ENCODE measurements at places on chromosomes 6 and 20.

- DNase-seq, result no peak
Observed at GRCh38 chr6:89843070-89843469, 13.4 kb downstream of the CASP8AP2 start.

GRCh38 chr6:159038914-159039884, 5.6 kb downstream of the TAGAP start:
- DNase-seq, result no peak

DNA sequence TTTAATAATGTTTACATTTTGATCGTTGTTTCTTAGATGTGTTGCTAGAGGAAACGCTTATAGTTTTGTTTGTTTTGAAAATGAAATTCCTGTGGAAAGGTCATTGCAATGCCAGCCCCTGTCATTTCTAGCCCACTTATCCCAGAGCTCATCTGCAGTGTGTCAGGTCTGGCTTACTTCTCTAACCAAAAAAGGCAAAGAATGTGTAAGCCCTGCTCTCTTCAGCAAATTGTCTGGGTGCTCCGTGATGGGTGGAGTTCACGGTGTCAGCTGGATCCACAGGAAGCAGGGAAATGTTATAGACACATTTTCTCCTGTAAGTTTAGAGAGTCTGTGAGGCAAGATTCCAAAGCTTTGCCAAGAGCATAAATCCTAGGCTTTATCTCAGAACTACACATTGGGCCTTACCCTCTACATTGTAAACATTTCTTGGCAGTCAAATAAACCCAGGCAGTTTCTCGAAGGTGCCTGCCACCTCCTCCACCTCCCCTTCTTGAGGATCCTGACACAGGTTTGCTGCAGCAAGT, 50.9 kb downstream of the RPRD1B start:
- DNase-seq, result no peak

- DNase-seq, result no peak
Observed at GRCh38 chr20:20012541-20012940, 4.6 kb upstream of the NAA20 start.

- DNase-seq, result no peak
Observed at GRCh38 chr6:35149891-35150566, 8.9 kb upstream of the TCP11 start.

DNA sequence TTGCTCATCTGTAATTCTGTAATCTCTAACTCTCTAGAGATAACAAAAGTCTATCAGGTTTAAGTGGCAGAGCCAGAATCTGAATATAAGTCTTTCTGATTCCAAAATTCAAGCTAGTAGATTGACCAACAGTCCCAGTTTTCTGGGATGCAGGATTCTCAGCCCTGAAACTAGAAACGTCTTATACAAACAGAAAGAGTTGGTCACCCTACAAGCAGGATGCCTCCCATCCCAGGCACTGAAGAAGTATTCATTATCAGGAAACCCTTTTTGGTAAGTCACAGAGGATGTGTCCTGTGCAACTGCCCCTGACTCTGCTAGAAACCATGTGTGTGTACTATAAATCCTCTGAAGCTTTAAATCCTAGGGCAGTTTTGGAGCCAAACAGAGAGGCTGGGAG, 135.0 kb downstream of the CARMIL1 start:
- DNase-seq, result no peak

- no peak for DNase-seq
Observed at GRCh38 chr6:136982928-136983327, 60.8 kb downstream of the SLC35D3 start.

- DNase-seq, result no peak
Observed at GRCh38 chr6:42925248-42925857, 3.9 kb upstream of the CNPY3 start.

DNA sequence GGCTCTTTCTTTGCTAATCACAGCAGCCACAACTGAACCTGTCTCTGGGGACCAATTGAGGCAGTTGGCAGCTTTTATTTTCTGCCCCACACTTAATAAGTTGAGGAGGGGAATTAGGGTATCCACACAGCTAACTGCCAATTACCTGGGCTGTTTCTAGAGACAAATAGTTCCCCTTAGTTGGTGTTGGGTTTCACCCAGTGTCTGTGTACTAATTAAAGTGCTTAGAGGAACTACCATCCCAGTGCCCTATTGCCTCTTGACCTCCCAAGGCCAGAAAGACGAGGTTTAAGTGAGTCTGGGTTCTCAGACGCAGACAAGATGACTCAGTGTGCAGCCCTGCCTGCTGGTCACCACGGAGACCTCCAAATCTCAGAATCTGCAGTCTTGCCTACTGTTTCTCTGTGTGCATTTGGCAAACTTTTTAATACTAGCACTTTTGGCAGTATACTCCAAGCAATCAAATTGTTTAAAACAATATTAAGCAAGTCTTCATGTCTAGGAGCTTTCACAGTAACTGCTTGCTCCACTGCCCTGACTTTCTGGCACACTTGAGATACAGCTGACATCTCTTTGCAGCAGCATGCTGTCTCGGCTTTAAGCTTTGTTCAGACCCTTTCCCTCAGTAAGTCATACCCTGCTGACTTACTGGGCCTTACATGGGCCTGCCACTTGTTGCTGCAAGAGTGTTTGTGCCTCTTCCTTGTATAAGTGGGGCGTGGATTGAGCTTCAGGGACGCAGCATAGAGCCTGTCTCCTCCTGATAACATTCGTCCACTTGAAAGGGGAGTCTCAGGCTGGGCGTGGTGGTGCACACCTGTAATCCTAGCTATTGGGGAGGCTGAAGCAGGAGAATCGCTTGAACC, 31.9 kb downstream of the STK35 start:
- DNase-seq, result no peak

DNA sequence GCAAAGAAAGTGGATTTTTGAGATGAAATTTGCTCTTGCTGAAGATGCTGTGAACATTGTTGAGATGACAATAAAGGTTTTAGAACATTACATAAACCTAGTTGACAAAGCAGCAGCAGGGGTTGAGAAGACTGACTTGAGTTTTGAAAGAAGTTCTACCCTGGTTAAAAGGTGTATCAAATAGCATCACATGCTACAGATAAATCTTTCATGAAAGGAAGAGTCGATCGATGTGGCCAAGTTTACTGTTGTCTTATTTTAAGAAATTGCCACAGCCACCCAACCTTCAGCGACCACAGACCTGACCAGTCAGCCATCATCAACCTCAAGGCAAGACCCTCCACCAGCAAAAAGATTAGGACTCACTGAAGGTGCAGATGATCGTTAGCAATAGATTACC, 155.3 kb downstream of the HS3ST5 start:
- DNase-seq, result no peak

DNA sequence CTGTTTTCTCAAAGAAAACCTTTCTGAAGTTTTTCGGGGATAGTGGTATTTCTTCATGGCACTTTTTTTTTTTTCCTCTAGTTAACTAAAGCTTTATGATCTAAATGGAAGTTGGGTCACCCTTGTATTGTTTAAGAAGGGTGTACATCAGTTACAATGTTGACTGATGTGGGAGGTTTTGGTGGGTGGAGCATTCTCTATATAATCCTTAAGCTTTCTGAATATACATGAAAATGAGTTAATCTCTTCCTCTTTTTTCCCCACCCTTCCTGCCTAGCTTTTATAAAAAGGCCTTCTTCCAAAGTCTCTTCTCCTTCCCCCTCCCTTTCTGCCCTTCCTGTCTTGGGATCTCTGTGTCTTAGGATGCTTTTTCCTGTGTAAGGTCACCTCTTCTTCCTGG, 47.2 kb downstream of the DHX35 start:
- DNase-seq, result no peak

- DNase-seq, result no peak
Observed at GRCh38 chr6:18654821-18655220, 267.7 kb downstream of the RNF144B start.

DNA sequence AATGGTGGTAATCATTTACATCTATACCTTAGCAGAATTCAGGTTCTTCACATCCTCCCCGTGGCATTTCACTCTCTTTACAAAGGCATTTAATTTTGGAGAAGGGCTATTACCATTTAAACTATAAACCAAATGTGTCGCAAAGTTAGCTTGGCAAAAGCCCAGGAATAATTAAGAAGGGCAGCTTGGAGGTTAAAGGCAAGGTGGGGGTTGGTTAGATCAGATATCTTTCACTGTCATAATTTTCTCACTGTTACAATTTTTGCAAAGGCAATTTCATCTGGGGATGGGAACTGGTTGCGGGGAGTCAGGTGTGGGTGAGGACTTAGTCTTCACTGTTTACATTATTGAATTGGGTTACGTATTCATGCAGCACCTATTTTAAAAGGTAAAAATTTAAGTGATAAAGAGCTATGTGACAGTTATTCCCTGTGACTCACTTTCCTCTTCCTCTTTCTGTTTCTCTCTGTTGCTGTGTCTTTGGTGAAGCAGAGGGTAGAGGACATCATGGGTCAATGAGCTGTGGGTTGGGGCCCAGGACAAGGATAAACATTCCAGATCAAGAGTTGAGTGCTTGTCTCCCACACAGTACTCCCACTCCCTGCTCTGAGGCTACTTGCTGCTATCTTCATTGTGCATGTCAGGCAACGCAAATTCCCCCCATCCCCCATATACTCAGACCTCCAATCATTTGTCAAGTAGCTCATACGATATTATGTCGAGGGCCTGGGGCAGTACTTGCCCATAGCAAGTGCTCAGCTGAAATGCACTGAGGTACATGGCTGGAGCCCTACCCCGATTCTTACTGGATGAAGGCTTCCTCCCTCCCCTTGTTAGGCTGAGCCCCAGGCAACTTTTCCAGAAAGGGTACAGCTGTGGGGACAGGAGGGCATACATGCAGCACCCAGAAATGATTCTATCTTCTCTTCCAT, 223.1 kb upstream of the MYLIP start:
- DNase-seq, result no peak

- peak; percentile 15 for DNase-seq
Observed at GRCh38 chr20:57999465-58000111, 228.9 kb downstream of the ANKRD60 start.

DNA sequence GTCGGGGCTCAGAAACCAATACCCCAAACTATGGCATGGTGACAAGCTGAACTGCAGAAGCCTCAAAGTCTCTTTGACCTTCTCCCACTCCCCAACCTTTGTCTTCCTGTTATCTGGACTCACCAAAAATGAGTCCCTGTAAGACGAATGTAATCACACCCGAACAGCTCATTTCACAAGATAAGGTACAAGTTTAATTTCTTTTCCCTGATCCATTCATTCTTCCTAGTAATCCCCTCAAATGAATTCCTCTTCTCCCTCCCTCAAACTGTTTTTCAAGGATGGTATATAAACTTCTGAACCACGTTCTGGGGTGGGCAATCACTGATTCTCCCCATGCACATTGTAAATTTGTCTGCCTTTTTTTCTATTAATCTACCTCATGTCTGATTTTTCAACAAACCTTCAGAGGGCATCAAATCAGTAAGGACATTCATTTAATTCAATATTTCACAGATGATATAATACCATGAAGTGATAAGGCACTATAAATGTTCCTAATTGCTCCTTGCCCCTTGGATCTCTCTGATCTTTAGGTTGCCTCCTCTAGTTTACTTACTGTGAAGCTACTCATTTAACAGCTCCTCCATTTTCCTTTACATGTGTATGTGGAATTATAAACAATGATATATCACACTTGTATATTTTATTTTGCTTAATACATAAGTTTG, 77.2 kb downstream of the OR2B2 start:
- no peak for DNase-seq

DNA sequence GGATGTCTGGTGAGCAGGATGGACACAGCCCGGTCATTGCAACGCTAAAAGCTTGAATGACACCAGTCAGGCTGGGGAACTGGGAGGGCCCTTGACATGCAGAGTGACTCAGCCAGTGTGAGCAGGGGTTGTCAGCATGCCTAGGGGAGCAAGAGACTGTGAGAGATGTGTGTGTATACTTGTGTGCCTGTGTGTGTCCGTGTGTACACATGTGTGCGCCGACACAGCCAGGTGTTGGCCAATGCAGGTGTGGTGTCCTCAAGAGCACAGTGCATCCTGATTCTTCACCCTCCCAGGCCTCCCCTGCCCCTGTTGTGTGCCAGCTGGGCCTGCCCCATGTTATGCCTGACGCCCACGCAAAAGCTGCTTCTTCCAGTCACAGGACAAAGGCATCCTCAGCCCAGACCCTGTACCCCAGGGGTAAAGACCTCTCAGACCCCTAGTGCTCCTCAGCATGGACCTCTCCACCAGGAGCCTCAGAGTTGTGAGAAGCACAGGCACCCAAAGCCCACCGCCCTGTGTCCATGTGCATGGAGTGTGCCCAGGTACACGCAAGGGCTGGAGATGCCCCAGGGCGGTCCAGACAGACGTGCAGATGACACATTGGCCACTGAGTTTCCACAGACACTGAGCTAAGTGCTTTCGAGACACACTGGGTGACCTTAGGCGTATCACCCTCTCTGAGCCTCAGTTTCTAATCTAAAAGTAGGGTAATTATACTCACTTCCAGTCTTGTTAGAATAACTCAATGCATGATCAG, 16.6 kb downstream of the NRSN2 start:
- DNase-seq, result no peak

DNA sequence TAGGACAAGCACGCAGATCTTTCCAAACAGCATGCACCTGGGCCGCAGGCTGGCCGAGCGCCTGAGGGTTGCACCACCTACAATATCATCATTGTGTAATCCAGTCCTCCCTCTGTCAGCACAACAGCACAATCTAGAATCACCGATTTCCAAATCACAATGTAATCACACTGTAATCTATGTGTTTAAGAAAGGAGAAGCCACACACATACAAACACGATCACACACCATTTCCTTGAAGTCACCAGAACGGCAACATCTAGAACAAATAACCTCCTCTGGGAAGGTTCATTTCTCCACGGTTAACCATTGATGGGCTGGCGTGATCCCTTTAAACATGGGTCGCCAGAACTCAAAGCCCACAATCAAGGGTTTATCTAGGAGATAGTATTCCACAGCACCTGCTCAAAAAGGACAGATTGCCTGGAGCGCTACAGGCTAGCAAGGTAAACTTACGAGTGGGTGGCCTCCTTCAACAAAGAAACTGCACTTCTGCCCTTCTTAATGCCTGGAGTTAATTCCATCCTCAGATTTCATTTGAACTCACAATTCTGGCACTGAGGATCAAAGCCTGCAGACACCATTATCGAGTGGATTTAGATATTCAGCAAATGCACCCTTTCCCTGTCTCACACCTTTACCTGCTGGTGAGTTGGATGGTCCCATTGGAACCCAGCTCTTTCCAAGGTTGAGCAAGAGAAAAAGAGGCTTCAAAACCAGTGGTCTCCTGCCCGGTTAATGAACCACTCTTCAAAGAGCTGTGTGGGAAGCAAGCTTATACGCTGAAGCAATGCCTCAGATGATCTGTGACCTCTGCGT, 83.8 kb upstream of the FOXQ1 start:
- no peak for DNase-seq
